T follicular helper cell (primary cell): ENCODE measurements at places on chromosomes 12 and 14.

GRCh38 chr12:52175371-52176350, 16.2 kb downstream of the KRT80 start:
- no peak for DNase-seq

GRCh38 chr12:52575256-52575655, 1.6 kb upstream of the KRT74 start:
- DNase-seq = no peak

DNA sequence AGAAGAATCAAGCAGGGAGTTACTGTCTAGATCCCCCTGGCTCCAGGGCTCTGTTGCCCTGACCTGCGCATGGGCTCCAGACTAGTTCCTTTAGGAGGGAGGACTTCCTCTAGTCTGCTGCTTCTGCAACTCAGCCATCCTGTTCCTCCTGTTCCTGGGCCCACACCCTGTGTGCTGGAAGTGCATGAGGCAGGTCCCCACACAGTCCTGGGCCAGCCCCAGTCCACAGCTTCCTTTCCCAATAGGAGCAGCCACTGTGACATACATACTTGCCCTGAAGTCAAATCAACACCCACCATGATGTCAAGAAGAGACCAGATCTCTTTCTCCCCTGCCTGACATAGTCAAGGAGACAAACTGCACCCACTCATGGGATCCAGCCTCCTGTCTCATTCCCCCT, 1.3 kb downstream of the SDR9C7 start:
- no peak for DNase-seq

- no peak for DNase-seq
Observed at GRCh38 chr12:47777741-47778558, 4.9 kb downstream of the SLC48A1 start.

- no peak for DNase-seq
Observed at GRCh38 chr12:103462675-103463074, 33.1 kb downstream of the C12orf42 start.

DNA sequence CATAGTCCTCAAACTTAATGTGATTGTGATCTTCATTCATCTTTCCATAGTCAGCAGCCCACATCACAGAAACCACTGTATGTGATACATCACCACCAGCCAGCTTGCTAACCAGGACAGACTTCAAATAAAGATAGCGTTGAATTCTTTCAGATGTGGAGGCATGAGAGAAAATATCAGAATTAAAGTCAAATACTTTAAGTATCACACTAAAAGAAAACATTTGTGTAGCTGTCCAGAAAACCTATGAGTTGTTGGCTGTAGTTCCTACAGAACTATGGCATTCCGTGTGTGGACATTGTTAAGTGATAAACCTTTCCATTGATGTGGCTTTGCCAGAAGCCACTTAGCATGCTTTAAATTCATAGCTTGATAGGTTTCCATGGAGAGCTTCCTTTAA, 105.1 kb downstream of the LLPH start:
- no peak for DNase-seq

- no peak for DNase-seq
Observed at GRCh38 chr12:30613119-30613830, 82.4 kb downstream of the IPO8 start.

DNA sequence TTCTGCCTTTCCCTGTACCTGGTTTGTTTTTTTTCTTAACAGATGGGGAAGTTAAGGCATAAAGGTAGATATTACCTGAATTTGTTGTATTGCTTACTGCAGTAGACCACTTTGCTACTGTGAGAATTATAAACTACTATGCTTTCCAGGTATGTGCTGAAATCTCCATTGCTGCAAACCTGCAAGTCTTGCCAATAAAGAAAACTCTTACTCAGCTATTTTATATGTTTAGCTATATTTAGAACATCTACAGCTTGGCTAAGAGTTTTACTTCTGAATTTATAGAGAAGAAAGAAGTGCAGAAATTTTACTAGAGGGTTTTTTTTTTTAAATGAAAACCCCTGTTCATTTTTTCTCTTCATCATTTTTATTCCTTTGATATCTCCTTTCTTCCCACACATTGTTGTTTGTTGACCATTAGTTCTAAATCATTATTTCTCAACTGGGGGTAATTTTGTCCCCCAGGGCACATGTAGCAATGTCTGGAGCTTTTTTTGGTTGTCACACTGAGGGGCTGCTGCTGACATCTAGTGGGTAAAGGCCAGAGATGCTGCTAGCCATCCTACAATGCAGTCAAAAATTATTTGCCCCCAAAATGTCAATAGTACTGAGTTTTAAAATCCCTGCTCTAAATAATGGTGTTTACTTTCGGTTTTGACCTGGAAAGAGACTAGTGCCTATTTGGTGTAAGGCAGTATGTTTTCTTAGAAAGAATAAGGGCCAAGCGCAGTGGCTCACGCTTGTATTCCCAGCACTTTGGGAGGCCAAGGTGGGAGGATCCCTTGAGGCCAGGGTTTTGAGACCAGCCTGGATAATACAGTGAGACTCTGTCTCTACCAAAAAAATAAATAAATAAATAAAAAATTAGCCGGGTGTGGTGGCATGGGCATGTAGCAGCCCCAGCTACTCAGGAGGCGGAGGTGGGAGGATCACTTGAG, 48.6 kb downstream of the PCNX1 start:
- DNase-seq = peak; percentile 35

DNA sequence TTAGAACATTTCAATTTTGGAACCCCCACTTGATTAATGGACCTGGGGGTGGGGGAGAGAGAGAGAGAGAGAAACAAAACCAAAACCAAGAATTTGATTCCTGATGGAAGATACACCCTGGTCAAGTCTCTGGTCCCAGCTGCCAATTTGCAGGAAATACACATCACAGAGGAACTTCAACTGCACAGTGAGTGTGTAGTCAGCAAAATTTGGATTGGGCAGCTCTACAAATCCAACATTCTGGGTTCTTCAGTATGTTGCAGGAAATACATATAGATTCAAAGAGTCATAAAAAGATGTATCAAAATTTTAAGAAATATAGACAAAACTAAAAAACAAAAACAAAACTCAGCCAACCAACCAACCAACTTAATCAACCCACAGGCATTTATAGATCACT, 17.4 kb downstream of the DNAH10 start:
- DNase-seq = no peak

GRCh38 chr14:104826861-104827176, 25.9 kb downstream of the ZBTB42 start:
- DNase-seq = no peak

DNA sequence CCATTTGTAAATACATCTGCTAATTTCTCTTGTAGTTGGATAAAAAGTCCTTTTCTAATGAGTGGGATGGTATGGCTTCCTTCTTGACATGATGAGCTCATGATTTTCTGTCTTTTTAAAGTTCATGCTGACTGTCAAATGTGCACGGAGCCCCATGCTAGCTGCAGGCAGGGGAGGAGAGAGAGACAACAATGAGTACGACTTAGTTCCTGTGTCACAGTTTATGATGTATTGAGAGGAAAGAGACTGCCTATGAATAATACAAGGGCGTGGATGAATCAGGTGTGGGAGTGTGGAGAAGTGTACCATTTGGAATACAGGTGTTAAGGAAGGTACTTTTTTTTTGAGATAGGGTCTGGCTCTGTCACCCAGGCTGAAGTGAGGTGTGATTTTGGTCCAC, 10.7 kb upstream of the TBC1D30 start:
- no peak for DNase-seq

DNA sequence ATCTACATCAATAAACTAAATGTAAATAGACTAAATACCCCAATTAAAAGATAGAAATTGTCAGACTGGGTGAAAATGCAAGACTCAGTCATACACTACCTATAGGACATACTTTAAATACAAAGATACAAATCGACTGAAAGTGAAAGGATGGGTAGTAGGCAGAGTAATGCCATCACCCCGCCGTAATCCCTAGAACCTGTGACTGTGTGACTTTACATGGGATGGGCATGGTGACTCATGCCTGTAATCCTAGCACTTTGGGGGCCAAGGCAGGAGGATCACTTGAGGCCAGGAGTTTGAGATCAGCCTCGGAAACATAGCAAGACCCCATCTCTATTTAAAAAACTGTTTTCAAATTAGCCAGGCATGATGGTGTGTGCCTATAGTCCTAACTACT, 2.6 kb upstream of the EVL start:
- DNase-seq = no peak

DNA sequence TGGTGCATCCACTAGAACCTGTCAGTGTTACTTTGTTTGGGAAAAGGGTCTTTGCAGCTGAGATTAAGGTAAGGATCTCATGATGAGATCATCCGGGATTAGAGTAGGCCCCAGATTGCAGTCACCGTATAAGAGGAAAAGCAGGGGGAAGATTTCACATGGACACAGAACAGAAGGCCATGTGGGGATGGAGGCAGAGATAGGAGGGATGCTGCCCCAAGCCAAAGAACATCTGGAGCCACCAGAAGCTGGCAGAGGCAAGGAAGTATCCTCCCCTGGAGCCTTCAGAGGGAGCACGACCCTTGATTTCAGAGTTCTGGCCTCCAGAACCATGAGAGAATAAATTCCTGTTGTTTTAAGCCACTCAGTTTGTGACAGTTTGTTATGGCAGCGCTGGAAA, 39.6 kb downstream of the CMKLR1 start:
- no peak for DNase-seq

DNA sequence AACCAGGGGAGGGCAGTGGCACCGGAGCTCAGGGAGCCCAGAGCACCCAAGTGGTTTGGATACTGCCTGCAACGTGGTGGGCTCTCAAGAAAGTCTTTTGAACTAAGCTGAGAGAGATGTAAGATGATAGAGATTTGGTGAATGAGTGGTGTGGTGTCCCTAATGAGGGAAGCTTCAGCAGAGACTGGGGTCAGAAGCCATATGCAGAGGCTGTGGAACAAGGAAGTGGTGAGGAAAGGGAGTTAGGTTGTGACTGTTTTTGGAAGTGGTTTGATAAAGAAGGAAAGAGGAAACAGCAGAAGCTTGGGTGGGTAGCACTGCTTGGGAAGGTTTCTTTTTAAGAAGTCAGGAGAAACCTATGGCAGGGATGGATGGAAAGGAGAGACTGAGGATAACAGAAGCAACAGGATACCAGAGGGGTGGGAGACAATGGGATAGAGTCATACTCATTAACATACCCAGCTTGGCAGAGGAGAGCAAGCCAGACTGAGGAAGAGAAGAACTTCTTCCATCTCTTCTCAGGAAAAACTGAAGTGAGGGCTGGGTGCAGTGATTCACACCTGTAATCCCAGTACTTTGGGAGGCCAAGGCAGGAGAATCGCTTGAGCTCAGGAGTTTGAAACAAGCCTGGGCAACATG, 24.1 kb downstream of the SLC4A8 start:
- DNase-seq = no peak

- DNase-seq = no peak
Observed at GRCh38 chr12:110943373-110943772, 23.0 kb upstream of the MYL2 start.

GRCh38 chr14:103630364-103631108, 1.5 kb downstream of the KLC1 start:
- no peak for DNase-seq

- DNase-seq = no peak
Observed at GRCh38 chr14:52923902-52924575, 26.8 kb downstream of the FERMT2 start.

DNA sequence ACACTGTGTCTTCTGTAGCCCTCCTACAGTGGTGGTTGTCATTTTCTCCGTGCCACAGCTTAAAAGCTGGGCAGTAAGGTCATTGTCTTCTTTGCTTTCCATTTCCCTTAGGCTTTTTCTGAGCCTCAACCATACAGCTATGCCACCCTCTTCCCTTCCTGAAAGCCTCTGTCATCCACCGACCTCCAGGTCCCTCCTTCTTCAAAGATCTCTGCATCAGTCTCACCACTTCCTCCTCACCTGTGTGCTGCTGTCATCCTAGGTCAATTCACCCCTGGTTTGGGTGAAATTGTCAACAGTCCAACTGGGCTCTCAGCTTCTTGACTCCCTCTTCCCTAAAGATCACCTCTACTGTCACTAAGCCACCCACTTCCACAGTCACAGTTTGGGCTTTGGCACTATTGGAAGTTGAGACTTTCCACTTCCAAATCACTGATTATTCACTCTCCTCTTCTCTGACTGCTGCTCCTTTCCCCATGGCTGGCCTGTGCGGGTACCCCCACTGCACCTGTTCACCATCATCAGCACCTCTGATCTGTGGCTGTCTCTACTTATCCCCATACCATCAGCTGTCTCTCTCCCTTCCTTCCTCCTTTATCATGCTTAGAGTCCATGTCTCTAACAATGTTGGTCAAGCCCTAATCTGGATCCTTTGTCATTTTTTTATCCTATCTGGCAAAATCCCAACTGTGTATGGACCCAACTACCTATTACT, 15.5 kb upstream of the TSPAN9 start:
- DNase-seq = no peak

DNA sequence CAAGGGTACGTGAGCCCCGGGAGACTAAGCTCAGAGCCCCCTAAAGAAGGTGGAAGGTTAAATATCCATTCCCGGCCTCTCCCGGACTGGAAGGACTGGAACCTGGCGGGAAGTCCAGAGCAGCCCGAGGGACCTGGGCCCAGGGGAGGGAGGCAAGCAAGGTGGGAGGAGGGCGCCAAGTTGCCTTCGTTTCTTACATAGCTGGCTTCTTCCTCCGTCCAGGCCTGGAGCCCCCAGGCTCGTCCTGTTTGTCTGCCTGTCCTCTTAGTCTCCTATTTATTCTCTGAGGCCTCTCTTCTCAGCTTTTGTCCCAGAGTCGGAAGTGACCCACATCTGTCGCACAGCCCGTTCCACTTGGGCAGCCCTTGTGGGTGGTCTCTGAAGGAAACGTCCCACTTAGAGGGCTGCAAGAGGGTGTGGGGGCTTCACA, 745 bp downstream of the PCK2 start:
- no peak for DNase-seq

DNA sequence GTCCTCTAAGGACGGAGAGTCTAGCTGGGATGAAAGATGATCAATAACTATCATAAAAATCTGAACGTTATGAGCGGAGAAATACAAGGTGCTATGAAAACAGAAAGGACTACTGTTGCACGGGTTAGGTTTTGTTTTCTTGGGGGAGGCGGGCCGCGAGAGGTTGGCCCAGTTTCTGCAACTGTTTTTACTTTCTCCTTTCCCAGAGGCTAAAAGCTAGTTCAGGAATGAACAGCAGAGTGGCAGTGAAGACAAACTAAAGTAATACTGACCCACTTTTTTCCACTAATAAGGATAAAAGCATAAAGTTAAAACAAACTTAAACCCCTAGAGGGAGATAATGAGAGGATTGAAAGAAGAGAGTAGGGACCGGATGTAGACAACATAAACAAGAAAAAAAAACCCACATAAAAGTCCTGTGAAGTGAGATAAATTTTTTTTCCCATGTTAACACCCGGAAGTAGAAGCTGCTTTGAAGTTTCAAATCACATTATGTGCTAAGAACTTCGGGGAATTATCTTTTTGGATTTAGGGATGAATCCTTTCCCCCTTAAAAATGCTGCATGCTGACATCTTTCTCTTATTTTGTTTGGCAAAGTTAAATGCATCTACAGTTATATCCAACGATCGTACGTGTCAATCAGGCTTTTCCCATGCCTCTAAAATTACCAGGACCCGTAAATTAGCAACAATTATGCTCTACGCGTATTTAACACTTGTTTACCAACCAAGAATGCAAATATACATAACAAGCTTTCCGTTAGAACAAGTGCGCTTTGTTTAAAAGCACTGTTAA, 1.0 kb upstream of the CDK17 start:
- DNase-seq = peak; percentile 16

GRCh38 chr14:94771158-94771905, 1.4 kb upstream of the GSC start:
- no peak for DNase-seq
